ENCODE measurements at places on chromosomes 5 and 9.

DNA sequence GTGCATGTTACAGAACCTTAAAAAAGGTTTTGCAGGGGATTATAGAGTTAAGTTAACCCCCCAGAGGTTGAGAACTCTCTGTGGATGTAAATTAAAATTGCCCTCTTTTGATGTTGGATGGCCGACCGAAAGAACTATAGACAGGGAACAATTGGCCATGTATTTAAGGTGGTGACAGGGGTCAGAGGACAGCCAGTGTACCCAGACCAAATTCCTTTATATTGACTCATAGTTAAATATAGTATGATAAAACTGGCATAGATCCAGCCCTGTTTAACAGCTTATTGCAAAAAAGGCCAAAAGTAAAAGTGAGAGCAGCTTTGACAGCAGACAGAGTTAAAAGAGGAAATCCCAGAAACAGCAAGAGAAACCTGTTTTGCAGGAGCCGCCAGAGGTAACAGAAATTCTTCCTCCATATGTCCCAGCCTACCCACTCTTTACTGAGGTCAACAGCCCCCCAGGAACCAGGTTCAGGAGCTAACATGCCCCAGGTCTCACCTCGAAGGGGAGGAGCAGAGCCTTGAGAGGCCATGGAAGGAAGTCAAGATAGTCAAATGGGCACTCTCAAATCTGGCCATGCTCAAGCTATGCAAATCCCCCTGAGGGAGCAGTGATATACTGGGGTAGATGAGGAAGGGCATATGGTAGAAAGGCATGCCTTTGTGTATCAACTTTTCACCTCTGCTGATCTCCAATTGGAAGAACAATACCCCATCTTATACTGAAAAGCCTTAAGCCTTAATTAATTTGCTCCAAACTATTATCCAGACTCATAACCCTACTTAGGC lies 156.4 kb upstream of the COX7C start:
- DNase-seq = no peak

GRCh38 chr9:95381221-95381620 lies 63.7 kb upstream of the FANCC start:
- no peak for DNase-seq

- DNase-seq = no peak
Observed at GRCh38 chr5:21152611-21153010, 1164.6 kb upstream of the CDH18 start.

DNA sequence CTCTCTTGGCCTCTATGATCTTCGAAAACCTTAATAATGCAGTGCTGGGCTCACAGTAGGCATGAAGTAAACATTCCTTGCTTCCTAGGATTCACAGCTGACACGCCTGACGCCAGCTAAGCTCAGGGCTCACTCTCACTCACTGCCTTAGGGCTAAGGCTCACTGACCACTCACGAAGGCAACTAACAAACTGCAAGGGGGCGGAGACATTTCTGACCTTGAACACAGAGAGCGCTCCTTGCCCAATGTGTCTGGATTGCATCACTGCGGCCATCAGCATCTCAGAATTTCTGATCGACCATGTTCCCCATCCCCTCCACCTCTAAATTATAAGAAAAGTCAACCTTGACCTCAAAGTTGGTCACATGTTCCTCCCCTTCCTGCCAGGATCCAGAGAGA lies 372.6 kb downstream of the EBF1 start:
- no peak for DNase-seq

- no peak for DNase-seq
Observed at GRCh38 chr9:4618700-4619099, 43.4 kb upstream of the PLPP6 start.

- no peak for DNase-seq
Observed at GRCh38 chr9:4904322-4905134, 80.5 kb upstream of the JAK2 start.

- no peak for DNase-seq
Observed at GRCh38 chr5:42912184-42912798, 100.6 kb upstream of the SELENOP start.

All from NT2/D1 (cell line).